ENCODE measurements at places on chromosomes 6 and 20.

- no peak for DNase-seq
Measured at GRCh38 chr20:20793591-20793990, 81.1 kb upstream of the RALGAPA2 start.

DNA sequence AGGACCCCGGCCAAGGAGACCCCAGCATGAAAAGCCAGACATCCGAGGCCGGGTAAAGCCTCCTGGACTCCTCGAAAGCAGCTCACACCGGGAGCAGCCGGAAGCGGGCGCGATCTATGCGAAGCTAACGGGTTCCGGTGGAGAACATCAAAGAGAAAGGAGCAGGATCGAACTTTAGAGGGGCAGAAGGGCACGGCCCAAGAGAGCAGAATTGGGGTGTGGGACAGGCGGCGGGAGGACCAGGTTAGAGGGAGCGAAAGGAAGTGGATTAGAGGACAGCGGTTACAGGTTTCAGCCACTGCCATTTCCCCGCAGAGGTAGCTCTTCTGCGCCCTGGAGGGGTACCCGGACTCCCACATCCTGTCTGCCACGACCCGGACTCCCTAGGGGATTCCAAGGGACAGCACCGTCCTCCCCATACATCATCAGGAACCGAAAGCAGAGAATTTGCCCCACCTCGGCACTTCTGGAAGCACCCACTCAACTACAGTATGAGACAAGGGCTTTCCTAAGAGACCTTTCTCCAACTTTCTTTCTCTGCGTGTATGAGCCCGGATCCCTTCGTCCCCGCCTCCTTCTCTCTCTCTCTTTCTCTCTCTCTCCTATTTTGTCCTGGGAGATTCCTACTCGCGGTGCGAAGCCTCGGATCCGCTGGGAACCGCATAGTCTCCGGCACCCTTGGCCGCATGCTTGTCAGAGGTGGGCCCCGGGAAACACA lies 507 bp upstream of the VGLL2 start:
- no peak for DNase-seq

- DNase-seq, result no peak
Measured at GRCh38 chr20:61664556-61665320, 400.9 kb downstream of the TAF4 start.

- no peak for DNase-seq
Measured at GRCh38 chr20:5727018-5727515, 23.1 kb upstream of the SHLD1 start.

DNA sequence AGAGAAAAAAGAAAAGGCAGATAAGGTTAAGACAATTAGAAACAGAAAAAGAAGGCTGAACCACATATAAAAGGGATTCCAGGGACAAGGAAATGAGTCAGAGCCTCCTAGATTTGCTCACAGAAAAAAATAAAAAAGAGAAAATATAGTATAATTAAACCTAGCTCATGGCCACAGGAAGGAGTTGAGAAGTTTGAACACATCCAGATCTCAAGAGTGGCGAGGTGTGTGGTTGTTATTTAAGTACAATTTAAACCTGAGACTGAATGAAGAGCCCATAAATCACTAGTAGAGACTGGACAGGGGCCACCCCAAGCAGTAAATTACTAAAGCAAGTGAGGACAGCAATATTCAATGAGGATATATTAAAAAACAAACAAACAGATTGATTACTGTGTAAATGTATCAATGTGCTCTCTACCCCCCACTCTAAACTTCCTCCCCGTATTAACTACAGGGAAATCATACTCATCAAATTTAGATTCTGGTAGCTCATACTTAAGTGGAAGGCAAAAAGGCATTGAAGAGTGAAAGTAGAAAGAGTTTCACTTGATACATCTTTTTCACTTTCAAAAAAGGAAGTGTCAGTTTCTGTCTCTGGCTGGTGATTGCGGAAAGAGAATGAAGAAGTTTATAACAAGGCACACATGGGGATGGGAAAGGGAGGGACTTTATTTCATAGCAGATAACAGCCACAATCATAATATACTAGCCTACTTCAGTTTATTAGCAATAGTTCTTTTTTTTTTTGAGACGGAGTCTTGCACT lies 49.3 kb upstream of the SCAF8 start:
- peak; percentile 42 for DNase-seq

DNA sequence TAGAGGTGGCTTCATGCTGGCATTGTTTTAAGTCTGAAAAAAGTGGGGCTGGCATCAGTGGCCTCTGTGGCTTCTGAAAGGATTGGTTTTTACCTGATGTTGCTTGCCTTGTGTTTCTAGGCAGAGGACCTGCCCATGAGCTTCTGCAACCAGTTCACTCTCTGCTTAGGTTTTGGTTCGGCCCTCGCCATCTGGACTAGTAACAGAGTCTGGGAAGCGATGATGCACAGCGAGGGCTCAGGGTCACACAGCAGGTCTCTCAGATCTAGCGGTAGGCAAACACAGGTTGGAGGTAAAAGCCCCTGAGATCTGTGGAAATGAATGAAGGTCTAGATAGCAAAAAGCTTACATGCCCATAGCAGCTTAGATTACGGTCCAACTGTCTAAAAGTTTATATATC lies 6.8 kb upstream of the RBL1 start:
- DNase-seq, result no peak

DNA sequence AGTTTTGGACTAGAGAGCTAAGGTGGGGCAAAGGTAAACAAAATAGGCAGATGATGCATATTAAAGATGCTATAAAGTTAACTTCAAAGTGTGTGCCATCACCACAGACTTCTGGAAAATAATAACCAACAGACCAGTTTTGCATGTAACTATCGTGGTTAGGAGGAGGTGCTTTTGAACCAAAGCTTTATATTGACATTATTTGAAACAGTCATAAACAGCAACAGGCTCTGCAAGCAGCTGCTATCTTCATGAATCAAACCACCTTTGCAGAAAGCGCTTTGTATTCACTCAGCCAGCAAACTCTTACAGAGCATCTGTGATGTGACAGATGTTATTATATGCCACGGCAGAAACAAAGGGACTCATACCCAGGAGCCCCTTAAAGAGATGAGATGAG lies 81.9 kb downstream of the CRYBG1 start:
- no peak for DNase-seq

GRCh38 chr20:59634435-59635005 lies 30.2 kb downstream of the PHACTR3 start:
- no peak for DNase-seq

- DNase-seq, result no peak
Measured at GRCh38 chr6:6479785-6480184, 108.7 kb upstream of the LY86 start.

DNA sequence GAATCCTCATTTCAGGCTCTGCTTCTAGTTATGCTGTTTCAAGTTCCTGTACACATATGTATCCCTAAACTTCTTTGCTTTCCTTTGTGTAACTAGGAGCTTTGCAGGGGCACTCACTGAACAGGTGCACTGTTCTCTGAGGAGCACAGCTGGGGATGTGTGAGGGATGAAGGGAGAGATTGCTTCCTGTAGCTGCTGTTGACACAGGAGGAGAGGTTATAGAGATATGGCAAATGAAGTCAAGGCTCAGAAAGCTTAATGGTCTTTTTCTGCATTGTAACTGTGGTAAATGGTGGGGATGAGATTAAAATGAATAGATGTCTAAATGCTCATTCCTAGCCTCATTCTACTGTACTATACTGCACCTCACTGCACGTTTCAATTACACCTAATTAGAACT lies 454.3 kb downstream of the BTBD3 start:
- DNase-seq, result no peak

- no peak for DNase-seq
Measured at GRCh38 chr6:107569473-107569872, 79.6 kb downstream of the SOBP start.
